ENCODE measurements at places on chromosomes 1 and 21.

GRCh38 chr1:100461222-100461621, 76.7 kb upstream of the GPR88 start:
- no peak for DNase-seq

DNA sequence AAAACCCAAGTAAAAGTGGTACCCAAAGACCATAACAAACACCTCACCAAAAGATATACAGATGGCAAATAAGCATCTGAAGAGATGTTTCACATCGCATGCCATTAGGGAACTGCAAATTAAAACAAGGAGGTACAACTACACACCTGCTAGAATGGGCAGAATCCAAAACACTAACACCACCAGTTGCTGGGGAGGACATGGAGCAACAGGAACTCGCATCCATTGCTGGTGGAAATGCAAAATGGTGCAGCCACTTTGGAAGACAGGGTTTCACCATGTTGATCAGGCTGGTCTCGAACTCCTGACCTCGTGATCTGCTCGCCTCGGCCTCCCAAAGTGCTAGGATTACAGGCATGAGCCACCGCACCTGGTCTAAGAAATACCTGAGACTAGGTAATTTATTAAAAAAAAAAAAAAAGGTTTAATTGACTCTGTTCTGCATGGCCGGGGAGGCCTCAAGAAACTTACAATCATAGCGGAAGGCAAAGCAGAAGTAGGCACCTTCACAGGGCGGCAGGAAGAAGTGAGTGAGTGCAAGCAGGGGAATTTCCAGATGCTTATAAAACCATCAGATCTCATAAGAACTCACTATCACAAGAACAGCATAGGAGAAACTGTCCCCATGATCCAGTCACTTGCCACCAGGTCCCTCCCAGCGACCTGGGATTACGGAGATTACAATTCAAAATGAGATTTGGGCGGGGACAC, 30.2 kb upstream of the PRSS38 start:
- no peak for DNase-seq

DNA sequence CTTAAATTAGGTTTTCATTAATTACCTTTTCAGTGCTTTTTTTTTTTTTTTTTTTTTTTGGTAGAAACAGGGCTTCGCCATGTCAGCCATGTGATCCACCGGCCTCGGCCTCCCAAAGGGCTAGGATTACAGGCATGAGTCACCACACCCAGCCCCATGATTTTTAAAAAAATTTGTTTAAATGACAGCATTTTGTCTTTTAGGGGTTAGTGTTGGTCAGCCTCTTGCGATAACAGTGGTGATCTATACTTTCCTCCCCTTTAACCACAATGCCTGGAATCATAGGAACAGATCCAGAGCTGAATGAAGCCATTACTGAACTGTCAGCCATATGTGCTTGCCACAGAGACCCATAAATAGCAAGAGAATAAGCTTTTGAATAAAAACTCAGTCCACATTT, 73.9 kb downstream of the CACHD1 start:
- no peak for DNase-seq

DNA sequence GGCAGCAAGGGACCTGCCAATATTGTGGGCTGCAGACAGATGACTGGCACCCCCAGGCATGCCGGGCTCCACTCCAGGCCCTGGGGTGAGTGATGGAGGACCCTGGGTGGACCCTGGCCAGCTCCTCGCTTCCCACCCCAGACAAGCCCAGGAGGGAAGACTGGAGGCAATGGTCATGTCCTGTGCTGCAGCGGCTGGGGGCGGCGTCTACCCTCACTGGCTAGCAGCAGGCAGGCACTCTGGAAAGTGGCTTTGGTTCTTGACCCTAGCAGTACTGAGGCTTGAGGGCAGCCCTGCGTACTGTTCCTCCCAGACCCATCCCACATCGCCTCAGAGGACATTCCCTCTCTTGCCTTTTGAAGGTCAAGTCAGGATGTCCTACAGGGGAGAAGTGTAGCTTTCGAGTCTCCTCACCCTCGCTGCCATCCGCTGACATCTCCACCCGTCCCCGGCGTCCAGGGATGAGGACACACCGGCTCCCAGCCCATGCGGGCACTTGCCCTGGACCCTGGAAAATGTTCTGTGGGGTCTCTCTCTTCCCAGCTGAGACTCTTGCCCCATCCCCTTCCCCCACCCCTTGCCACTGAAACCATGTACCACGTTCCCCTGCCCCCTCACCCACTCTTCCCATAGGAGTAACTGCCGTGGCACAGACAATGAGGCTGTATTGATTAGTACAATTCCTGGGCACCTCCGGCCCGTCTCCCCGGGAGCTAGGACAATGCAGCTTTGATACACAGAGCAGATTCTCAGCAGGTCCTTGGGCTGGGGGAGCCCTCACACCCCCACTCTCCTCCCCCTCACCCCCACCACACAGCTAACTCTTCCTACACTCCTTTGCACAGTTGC, 15.0 kb downstream of the SLC6A9 start:
- DNase-seq, result no peak

DNA sequence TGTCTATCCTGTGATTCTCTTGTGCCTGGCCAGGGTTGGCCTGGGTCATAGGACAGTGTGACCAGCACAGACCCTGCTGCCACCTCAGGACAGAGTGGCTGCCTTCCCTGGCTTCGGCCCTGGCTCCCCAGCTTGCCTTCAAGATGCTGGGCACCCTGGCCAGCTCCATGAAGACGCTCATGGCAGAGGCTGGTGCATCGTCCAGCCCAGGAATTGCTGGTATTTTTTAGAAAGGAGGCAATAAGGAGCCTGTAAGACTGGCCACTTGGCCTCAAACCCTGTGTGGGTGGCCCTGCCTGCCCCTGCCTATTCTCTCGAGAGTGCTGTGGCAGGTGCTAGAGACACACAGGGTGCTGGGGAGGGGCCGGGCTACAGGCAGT, 70.4 kb upstream of the ACTRT2 start:
- no peak for DNase-seq

GRCh38 chr1:1334835-1335234, 3.8 kb downstream of the TAS1R3 start:
- no peak for DNase-seq

DNA sequence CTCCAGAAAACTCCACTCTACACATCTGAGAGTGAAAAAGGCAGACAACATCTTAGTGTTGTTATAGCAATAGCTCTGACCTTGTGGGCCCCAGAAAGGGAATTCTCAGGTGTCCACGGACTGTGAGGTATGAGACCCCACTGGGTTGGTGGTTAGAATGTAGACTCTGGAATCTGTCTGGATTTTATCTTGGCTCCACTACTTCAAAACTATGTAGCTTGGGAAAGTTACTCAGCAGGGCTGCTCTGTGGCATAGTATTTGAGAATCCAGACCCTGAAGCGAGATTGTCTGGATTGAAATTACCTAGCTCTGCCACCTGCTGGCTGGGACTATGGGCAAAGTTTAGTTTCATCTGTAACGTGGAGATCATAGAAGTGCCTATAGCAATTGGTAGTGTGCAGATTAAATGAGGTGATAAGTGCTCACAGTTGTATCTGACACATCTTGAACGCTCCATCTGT, 25.8 kb downstream of the PRDM2 start:
- DNase-seq, result no peak

GRCh38 chr1:18948913-18949685, 7.4 kb downstream of the IFFO2 start:
- no peak for DNase-seq

- no peak for DNase-seq
Measured at GRCh38 chr1:181525104-181525721, 41.9 kb downstream of the CACNA1E start.

DNA sequence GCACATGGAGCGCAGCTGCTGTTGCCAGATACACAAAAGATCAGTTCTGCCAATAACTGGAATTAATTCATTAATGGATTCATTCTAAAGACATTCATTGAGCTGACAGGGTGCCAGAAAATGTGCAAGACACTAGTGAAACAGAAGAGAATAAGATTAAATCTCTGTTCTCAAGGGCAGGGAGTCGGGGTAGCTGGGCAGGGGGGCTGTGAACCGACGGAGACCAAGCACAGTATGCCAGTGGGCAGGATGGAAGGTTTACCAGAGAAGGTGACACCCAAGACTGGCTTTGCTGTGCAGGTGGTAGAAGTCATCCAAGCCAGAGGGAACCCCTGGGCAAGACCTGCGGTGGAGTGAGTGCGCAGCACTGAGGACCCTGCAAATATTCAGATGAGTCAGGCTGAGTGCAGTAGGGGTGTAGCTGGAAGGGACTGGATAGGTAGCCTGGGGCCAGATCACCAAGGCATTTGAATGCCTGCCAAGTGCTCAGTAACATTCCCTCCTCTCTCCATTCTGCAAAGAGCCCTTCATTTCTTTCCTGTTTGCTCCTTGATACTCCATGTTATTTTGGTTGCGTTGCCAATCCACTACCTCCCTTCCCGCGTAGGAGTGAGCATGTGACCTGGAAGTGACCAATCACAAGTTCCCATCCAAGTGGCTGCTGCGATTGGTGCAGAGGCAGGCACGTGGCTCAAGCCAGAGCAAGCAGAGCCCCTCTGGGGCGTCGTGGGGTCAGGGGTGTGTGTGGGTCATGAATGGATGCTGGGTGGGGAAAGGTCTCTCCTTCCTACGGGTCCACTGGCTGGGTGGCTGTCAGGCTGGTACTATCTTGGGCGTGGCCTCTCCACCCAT, 413.1 kb downstream of the PTPRU start:
- DNase-seq, result no peak

GRCh38 chr1:59452026-59452425, 155.1 kb downstream of the FGGY start:
- DNase-seq, result no peak

GRCh38 chr1:189939967-189940366, 537.7 kb downstream of the BRINP3 start:
- no peak for DNase-seq

- DNase-seq, result no peak
Measured at GRCh38 chr1:190436615-190437014, 41.0 kb downstream of the BRINP3 start.

- no peak for DNase-seq
Measured at GRCh38 chr1:38733761-38734160, 125.8 kb downstream of the RRAGC start.

DNA sequence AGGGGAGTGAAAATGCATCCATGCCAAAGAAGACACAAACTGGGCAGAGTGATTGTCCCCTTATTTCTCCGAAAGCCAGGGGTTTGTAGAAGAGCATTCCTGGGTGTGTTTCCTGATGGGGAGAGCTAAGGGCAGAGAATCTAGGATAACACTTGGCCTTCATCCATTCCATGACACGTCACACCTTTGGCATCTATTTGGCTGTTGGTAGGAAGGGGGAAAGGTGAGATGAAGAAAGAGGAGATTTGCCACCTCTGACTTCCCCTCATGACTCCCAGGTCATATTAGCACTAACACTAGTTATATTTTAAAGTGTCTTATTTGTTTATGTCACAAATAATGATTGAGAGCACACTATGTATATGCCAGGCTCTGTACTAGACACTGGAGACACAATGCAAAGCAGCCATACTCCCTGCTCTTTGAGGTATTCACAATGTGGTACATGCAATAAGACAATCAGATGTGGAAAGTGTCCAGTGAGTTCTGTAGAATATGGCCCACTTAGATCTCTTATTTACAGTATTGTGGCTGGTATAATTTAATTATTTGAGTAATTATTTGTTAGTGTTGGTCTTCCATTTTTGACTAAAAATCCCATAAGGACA, 54.5 kb upstream of the GADD45A start:
- DNase-seq, result no peak

- DNase-seq, result no peak
Measured at GRCh38 chr21:19198801-19199200, 795.2 kb upstream of the TMPRSS15 start.

GRCh38 chr1:93980320-93981273, 71.4 kb upstream of the GCLM start:
- no peak for DNase-seq

- peak; percentile 58 for DNase-seq
Measured at GRCh38 chr1:183655562-183656075, 2.5 kb upstream of the APOBEC4 start.

GRCh38 chr1:168521401-168522000, 22.3 kb downstream of the XCL2 start:
- no peak for DNase-seq

DNA sequence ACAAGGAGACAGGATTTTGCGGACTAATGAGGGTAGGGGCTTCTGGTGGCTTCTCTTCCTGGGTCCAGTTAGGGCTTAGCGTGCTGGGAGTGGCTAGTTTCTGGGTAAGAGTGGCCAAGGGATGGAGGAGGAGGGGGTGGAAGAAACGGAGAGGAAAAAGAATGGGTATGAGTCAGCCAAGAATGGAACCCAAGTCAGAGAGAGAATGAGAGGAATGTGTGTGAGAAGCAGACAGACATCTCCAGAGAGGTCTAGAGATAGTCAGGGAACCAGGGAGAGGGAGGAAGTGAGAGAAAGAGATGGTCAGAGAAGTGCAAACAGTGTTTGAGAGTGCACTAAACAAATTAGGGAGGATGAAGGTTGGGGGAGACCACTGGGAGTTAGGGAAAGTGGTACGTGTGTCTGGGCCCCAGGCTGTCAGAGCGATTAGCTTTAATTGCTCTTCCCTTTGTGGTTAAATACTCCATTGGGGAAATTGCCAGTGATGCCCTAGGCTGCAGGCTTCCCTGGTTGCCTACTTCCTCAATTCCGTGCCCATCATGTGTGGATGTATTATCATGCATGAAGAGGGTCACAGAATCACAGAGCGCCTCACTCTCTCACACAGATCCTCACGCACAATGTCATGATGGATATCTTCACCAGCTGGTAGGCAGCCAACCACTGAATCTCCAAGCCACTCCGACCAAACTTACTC, 1.4 kb downstream of the PEA15 start:
- peak; percentile 20 for DNase-seq

DNA sequence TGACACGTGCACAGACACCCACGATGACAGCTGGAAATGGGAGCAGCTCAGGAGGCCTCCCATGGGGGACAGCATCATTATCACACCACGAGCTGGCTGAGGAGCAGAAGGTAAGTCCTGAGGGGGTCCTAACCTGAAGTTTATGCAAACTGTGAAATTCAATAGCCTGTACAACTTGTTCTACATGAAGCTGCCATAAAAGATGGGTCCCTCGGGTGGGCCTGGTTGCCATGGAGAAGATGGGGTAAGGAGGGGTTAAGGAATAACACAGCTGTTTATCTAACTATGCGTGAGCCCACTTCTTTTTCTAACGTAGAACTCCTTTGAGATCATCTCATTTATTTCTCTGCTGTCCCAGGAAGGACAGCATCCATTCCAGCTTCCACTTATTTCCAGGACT, 163.4 kb upstream of the CD34 start:
- DNase-seq, result no peak

DNA sequence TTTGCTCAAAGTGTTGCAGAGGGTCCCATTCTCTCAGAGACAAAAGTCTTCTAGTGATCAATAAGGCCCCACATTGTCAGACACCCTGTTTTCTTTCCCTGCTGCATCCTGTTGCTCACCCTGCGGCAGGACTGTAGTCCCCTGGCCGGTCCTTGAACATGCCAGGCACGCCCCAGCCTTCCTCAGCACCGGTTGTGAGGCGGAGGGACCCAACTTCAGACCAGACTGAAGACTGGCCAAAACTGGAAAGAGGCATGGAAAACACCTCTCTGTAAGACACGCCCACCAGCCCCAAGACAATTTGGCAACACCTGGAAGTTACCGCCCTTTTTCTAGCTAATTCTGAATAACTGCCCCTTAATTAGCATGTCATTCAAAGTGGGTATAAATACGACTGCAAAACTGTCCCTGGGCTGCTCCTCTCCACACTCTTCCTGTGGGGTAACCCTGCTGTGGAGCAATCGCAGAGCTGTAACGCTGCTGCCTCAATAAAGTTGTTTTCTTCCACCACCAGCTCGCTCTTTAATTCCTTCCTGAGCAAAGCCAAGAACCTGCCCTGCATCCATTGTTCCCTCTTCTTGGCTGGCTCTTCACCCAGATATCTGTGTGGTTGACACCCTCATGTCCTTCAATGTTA, 23.8 kb downstream of the PLA2G2A start:
- no peak for DNase-seq

Data from NCI-H2081 treated with DMSO at 0.1 percent for 48 hours (cell line).